ENCODE measurements at places on chromosomes 5 and 9.

GRCh38 chr9:120555839-120556238 is 24.1 kb downstream of the CDK5RAP2 start:
- ATAC-seq, result no peak

GRCh38 chr9:123344192-123344949 is 11.6 kb upstream of the CRB2 start:
- no peak for ATAC-seq

DNA sequence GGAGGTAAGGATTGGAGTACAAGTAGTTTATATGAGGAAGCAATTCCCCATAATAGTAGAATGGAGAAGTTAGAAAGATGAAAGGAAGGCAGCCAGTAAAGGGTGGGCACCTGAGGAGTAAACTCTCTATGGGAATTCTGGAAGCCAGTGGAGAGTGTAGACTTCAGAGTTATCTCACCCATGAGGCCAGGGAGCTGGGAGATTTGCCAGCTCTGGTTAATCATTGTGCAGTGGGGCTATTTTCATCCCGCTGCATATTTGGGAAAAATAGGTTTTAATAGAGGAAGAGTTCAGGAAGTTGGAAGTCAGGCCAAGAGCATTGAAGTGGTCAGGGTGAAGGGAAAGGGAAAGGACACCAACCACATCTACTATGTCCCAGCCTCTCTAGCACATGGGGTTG is 242.3 kb upstream of the BRINP1 start:
- no peak for ATAC-seq

GRCh38 chr5:54109626-54110330 is 200.6 kb downstream of the ARL15 start:
- no peak for ATAC-seq

All from gastroesophageal sphincter (tissue), 4 donors.